ENCODE measurements at places on chromosomes 11 and 22.

DNA sequence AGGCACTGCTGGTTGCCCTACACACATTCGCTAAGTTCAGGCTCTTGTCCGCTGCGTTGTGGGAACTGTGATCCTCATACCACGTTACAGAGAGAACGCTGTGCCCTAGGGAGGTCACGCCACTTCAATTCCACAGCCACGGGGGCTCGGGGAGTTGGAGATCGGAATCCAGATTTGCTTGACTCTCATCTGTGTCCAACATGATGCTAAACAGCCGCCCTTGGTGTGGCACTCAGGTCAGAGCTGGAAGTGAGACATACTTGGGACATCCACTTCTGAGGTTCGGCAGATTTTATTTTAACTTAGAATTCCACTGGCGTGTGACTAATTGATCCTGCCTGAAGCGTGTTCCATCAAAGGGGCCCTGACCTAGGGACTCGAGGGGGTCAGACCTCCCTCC is 41.7 kb downstream of the RIBC2 start:
- DNase-seq, result no peak

GRCh38 chr11:18590571-18590970 is 2.0 kb upstream of the UEVLD start:
- DNase-seq, result no peak

- DNase-seq, result no peak
Observed at GRCh38 chr22:18985780-18986179, 49.7 kb upstream of the PRODH start.

DNA sequence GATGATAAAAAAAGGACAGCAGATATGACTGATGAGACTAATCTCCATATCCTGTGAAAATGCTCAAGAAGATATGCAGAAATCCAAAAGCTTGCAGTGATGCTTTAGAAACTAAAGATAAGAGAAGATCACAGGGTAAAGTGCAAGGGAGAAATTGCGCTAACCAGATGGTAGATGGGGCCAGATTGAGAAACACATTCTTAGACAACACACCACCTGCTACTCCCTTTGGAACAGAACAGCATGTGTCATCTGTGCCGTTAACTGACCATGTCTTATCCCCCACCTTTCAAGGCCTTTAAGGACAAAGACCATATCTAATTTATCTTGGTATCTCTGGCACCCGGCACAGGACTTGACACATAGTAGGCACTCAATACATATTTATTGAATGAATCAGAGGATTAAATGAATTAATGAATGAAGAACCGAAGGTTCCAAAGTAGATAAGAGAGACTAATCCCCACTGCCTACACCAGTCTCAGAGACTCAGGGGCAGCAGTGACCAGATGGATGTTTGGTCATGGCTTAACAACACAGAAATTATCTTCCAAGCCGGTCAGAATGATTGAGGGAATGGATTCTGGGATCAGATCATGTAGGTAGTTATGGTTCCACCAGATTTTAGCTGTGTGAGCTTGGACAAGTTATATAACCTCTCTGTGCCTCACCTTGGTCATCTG is 12.3 kb upstream of the P2RY2 start:
- no peak for DNase-seq

DNA sequence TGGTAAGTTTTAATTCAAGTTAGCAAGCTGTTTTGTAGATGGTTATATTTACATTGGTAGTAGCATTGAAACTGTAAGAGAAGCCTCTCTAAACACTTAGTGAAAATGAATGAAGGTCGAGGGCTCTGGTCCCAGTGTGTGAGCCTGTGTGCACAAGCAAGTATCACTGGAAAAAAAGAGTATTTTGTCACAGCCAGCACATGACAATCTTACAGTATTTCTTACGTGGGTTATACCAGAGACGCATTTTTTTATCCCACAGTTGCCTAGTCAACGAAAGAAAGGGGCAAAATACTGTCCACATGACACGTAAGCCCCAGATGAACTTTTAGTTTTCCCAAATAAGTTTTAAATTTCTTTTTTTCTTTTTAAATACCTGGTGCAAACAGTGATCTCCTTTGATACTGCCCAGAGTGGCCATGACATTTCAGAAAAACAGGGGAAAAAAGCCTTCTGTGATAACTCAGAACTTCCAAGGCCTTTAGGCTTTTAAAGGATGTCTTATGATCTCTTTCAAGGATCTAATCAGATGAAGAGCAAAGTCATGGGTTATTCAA is 23.5 kb downstream of the RAB38 start:
- DNase-seq, result no peak

DNA sequence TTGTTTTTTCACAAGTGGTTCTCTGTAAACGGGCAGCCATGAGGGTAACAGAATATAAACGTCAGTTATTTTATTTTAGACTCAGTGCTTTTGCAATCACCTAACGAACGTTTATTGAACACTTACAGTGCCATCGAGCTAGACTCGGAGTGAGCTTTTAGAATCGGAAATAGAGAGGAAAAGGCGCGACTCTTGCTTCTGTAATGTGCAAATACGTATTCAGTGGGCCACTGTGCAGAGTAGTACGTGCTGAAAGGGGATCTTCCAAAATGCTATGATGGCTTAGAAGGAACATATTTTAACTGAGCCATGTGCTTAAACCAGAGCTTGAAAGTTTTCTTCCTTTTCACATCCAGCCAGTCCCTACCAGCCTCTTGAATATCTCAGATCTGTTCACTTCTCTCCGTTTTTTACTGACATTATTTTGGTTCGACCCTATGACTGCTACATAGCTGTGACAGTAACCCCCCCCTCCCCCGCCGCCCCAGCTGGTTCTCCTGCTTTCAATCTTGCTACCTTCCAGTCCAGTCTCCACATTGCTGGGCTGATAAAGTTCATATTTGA is 468 bp downstream of the DDIAS start:
- DNase-seq, result no peak

DNA sequence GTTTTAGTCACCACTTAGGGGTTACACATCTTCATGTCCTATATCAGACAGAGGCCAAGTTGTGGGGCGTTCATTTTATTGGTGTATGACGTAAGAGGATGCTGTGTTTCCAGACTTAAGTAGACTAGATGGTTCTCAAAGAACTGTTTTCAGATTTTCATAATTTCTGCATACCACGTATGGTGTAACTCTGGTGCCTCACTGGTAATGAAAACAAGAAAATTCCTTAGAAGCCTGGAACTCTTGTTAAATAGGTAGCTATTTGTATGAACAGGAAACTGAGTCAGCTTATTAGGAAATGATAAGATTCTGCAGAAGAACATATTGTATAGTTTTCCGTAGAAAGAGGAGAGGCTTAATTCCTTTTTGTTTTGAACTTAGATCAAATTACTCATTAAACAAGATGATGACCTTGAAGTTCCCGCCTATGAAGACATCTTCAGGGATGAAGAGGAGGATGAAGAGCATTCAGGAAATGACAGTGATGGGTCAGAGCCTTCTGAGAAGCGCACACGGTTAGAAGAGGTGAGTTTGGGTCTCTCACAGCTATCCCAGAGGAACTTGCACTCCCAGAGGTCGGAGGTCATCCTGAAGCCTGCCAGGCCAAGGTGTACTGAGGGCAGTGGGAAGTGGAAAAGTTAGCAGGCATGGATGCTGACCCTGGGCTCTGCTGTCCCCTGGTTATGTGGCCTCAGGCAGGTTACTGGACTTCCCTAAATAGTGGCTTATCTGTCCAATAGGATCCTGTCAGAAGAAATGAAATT is 3.9 kb downstream of the CDC45 start:
- DNase-seq, result no peak
